Activated T-cell treated with anti-CD3 and anti-CD28 coated beads for 24 hours (primary cell): ENCODE measurements at places on chromosomes 6 and 20.

- no peak for DNase-seq
Observed at GRCh38 chr20:24957326-24958016, 8.4 kb downstream of the CST7 start.

DNA sequence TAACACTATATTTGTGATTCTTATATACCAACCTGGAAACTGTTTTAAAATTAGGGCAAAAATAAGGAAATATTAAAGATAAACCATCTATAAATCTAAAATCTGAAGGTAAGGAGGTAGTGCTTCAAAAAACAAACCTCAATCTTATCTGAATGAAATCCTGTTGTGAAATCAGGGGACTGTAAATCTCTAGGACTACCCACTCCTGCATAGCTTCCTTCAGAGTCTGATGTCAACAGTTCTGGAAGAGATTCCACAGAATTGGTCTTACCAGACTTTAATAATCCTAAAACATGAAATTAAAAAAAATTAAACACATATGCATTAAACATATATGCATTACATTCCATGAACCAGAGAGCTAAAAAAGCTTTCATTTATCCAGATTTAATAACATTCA, 51.4 kb downstream of the IBTK start:
- DNase-seq: no peak

DNA sequence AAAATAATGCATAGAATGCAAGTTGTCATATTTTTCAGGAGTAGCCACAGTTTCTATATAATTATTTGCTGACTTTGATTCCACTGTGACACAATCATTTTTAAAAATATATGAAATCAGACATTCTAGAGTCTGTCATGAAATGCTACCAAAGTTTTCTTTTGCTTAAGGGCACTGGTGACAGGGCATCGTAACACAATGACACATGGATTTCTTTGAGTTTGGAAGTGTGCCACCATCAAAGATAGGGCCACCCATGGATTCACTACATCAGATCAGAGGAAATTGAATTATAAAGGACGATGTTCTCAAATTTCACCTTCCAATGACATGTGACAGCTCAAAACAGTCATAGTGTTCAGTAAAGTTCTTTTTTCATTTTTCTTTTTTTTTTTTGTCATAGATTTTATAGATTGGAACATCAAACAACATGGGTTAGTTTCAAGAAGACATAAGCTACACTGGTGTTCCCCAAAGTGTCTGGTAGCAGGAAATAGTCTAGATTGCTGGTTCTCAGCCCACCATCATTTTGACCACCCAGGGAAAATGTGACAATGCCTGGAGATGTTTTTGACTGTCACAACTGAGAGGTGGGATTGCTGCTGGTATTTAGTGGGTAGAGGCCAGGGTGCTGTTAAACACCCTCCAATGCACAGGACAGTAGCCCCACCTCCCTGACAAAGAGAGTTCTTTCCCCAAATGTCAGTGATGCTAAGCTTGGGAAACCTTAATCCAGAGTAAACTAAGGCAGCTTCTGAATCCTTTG, 123.8 kb upstream of the DOK5 start:
- DNase-seq: no peak

- DNase-seq: no peak
Observed at GRCh38 chr6:106967936-106968555, 6.5 kb downstream of the CD24 start.

- no peak for DNase-seq
Observed at GRCh38 chr20:43046966-43047365, 142.7 kb downstream of the PTPRT start.

DNA sequence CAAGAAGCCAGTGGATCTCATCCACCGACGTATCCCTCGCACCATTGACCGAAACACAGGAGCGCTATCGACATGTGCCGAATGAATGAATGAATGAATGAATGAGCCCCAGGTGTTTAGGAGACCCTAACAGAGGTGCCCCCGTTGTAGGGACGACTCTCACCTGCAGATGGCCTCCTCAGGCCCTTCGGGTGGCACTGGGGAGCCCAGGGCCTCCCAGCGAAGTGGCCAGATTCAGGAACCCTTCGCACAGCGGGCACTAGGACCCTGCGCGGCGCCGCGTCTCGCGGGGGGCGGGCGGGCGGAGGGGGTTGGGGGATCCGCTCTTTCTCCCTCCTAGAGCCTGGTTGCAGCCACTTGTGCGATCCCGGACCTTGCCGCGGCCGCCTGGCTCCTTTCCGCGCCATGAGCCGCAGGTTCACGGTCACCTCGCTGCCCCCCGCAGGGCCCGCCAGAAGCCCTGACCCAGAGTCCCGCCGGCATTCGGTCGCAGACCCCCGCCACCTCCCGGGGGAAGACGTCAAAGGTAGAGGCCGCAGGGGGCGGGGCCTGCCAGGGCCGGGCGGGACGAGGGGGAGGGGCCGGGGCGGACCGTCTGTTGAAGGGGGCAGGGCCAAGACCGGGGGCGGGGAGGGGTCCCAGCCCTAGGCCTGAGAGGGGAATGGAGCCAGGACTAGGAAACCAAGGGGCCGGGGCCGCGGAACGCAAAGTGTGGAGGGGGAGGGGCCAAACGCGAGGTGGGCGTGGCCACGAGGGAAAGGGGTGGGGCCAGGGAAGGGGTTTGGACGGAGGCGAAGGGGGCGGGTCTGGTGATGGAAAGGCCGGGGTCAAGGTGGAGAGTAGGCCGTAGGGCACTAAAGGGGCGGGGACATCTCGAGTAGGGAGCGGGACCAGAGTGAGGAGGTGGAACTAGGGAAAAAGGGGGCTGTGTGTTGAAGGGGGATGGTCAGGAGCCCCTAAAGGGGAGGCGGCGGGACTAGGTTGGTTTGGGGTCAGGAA, 7.4 kb upstream of the SLC12A5 start:
- DNase-seq: no peak
